ENCODE measurements at places on chromosomes 6 and 20. TPM values are rescaled to one million over a fixed set of nuclear protein-coding genes. Genes with fewer than 3 reads are reported as not detected.
A peak's percentile ranks its signal among the peaks of the same experiment; 100 is the strongest.

GFOD1 gene
- total RNA-seq = 37.7 TPM

GABRR1 gene
- total RNA-seq = not detected

CGAS gene
- total RNA-seq = 8.1 TPM

ULBP2 gene
- total RNA-seq = not detected

BMP2 gene
- 25.3 TPM for total RNA-seq

MUC21 gene
- total RNA-seq = 4.4 TPM

NKX2-4 gene
- not detected for total RNA-seq

GRCh38 chr6:104940893-104941728, 15.8 kb upstream of the LIN28B start:
- peaks cover 25% of the 10 kb centered on the region for H3K27me3 ChIP-seq
- H3K36me3 ChIP-seq = no peaks in the 10 kb centered on the region
- no peak overlapping the region for H3K4me3 ChIP-seq
- DNase-seq = no peak

- peak overlapping the region; percentile 6 for H3K27ac ChIP-seq
- H3K36me3 ChIP-seq = peaks cover 33% of the 10 kb centered on the region
- H3K4me3 ChIP-seq = no peak overlapping the region
- DNase-seq = no peak
- peaks cover 55% of the 10 kb centered on the region for H3K4me1 ChIP-seq
Measured at GRCh38 chr6:43495409-43495941, 14.7 kb downstream of the LRRC73 start.

GRCh38 chr6:37966801-37967200, 147.3 kb downstream of the ZFAND3 start:
- no peak overlapping the region for H3K27ac ChIP-seq
- peaks cover 8% of the 10 kb centered on the region for H3K4me1 ChIP-seq
- H3K27me3 ChIP-seq = no peaks in the 10 kb centered on the region
- no peaks in the 10 kb centered on the region for H3K36me3 ChIP-seq

GRCh38 chr6:16698997-16699868, 62.0 kb downstream of the ATXN1 start:
- peak overlapping the region; percentile 55 for H3K27ac ChIP-seq
- no peak for DNase-seq
- H3K27me3 ChIP-seq = no peaks in the 10 kb centered on the region
- no peaks in the 10 kb centered on the region for H3K36me3 ChIP-seq

- H3K27me3 ChIP-seq = no peaks in the 10 kb centered on the region
- DNase-seq = no peak
- H3K4me3 ChIP-seq = no peak overlapping the region
- no peaks in the 10 kb centered on the region for H3K36me3 ChIP-seq
- no peaks in the 10 kb centered on the region for H3K4me1 ChIP-seq
Measured at GRCh38 chr6:91534614-91535013, 947.7 kb upstream of the MAP3K7 start.

DNA sequence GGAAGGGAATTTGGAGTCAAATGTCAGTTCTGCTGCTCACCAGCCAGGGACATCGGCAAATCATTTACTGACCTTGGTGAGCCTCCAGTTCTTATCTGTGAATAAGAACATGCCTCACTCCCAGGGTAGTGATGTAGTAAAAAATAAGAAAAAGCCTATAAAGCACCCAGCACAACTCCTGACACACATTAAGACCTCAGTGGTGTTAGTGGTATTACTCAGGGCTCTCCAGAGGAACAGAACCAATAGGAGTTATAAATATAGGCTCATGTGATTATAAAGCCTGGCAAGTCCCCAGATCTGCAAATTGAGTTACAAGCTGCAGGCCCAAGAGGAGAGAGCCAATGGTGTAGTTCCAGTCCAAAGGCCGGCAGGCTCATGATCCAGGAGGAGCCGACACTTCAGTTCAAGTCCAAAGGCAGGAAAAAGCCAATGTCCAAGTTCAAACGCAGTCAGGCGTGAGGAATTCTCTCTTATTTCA, 71.3 kb upstream of the EYA2 start:
- no peak overlapping the region for H3K4me3 ChIP-seq
- H3K36me3 ChIP-seq = no peaks in the 10 kb centered on the region
- no peak for DNase-seq
- H3K27me3 ChIP-seq = no peaks in the 10 kb centered on the region
- H3K27ac ChIP-seq = no peak overlapping the region

GRCh38 chr20:5205348-5206210, 78.8 kb downstream of the CDS2 start:
- H3K27me3 ChIP-seq = no peaks in the 10 kb centered on the region
- no peak for DNase-seq
- no peaks in the 10 kb centered on the region for H3K36me3 ChIP-seq
- no peak overlapping the region for H3K4me3 ChIP-seq
- H3K4me1 ChIP-seq = no peaks in the 10 kb centered on the region

GRCh38 chr6:53492860-53493634, 51.9 kb downstream of the GCLC start:
- peaks cover 7% of the 10 kb centered on the region for H3K4me1 ChIP-seq
- DNase-seq = no peak
- H3K4me3 ChIP-seq = no peak overlapping the region
- H3K36me3 ChIP-seq = no peaks in the 10 kb centered on the region
- H3K27me3 ChIP-seq = no peaks in the 10 kb centered on the region

DNA sequence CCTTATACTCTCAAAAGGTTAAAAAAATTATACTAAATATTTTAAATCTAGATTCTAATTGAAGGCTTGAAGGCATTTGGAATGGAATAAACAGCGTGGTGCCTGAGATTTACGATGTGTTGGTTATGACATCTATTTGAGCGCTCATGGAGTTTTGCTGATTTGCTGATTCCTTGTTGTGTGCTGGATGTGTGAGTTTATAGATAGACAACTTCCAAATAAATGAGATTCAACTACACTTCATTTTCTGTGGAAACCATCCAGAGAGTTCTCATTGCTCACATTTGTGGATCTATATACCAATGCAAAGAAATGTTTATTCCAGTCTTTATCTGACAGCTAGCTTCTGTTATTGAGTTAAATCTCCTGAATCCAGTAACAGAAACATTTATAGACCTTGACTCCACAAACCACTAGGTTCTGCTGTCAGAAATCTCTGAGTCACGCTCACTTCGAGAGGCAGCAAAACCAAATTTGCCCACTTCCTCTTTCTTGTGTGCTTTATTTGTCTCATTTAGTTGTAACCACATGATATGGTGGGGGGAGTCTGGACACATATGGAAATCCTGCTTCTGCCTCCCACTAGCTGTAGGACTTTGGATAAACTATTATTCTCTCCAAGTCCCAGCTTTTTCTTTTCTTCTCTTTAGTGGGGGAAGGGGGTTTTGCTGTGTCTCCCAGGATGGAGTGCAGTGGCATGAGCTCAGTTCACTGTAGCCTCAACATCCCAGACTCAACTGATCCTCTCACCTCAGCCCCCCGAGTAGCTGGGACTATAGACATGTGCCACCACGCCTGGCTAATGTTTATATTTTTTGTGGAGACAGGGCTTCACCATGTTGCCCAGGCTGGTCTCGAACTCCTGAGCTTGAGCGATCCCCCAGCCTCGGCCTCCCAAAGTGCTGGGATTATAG, 54.5 kb downstream of the IPCEF1 start:
- DNase-seq = no peak
- no peaks in the 10 kb centered on the region for H3K36me3 ChIP-seq
- H3K27me3 ChIP-seq = no peaks in the 10 kb centered on the region
- no peak overlapping the region for H3K4me3 ChIP-seq
- no peak overlapping the region for H3K27ac ChIP-seq

- no peak for DNase-seq
- no peak overlapping the region for H3K4me3 ChIP-seq
- H3K27me3 ChIP-seq = no peaks in the 10 kb centered on the region
Measured at GRCh38 chr6:169646906-169647567, 54.8 kb downstream of the WDR27 start.

- H3K27ac ChIP-seq = peak overlapping the region; percentile 97
- no peaks in the 10 kb centered on the region for H3K36me3 ChIP-seq
- no peaks in the 10 kb centered on the region for H3K27me3 ChIP-seq
- H3K4me3 ChIP-seq = peak overlapping the region; percentile 84
- DNase-seq = no peak
Measured at GRCh38 chr6:142945446-142946180, 637 bp upstream of the HIVEP2 start.

GRCh38 chr6:82072751-82073150, 174.8 kb downstream of the IBTK start:
- H3K36me3 ChIP-seq = no peaks in the 10 kb centered on the region
- H3K4me3 ChIP-seq = no peak overlapping the region
- no peaks in the 10 kb centered on the region for H3K27me3 ChIP-seq

DNA sequence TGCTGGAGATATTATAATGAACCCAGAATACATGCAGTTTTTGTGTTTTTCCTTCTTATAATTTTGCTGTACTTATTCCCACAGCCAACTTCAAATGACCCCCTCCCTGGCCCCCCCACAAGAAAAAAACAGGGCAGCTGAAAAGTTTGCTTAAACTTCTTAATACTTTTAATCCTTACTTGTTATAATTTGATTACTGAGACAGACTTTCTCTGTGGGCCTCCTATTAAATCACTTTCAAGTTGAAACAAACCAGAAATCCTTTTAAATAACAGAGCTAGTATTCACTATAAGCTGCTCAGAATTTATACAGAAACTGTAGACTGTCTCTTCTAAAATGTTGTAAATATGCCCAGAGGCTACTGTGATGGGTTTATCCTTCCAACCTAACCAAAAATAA, 106.3 kb downstream of the CENPW start:
- no peaks in the 10 kb centered on the region for H3K36me3 ChIP-seq
- no peak for DNase-seq
- H3K27me3 ChIP-seq = no peaks in the 10 kb centered on the region
- no peak overlapping the region for H3K4me3 ChIP-seq
- H3K4me1 ChIP-seq = no peaks in the 10 kb centered on the region

- no peak for DNase-seq
- H3K27ac ChIP-seq = no peak overlapping the region
- H3K4me3 ChIP-seq = no peak overlapping the region
- no peaks in the 10 kb centered on the region for H3K36me3 ChIP-seq
Measured at GRCh38 chr6:93581371-93581770, 162.0 kb upstream of the EPHA7 start.

- H3K4me3 ChIP-seq = no peak overlapping the region
- no peak for DNase-seq
- peaks cover 4% of the 10 kb centered on the region for H3K4me1 ChIP-seq
- H3K27me3 ChIP-seq = no peaks in the 10 kb centered on the region
- no peak overlapping the region for H3K27ac ChIP-seq
- H3K36me3 ChIP-seq = no peaks in the 10 kb centered on the region
Measured at GRCh38 chr20:59082981-59083380, 40.4 kb upstream of the PRELID3B start.

DNA sequence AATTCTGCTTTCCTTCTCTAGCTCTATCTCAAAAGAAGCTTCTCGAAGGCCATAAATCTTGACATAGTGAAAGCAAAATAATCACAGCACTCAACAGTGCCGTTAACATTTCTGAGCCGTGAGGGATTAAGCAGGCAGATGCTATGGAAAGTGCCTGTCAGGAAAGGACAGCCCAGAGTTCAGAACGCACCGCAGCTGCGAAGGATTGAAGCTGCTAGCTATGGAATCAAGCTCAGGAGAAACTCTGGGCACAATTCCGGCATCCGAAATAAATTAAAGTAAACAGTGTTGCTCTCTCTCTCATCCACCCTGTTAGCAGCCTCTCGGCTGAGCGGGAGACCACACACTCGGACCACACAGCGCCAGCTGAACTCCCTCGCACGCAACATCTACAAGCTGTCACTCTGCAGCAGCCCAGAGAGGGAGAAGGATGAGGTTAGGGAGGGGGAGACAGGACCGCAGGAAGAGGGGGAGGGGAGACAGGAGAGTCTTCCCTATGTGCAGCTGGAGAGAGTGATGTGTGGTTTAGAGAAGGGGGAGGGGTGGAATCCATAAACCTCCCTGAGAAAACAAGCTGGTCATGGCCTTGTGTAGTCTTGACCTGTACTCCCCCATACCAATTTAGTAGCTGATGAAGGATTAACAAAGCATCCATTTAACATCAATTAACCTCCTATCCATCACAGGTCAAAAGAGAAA, 9.0 kb downstream of the EXOC2 start:
- DNase-seq = no peak
- peak overlapping the region; percentile 0 for H3K4me3 ChIP-seq
- H3K4me1 ChIP-seq = peaks cover 9% of the 10 kb centered on the region
- H3K27me3 ChIP-seq = no peaks in the 10 kb centered on the region
- H3K36me3 ChIP-seq = no peaks in the 10 kb centered on the region

DNA sequence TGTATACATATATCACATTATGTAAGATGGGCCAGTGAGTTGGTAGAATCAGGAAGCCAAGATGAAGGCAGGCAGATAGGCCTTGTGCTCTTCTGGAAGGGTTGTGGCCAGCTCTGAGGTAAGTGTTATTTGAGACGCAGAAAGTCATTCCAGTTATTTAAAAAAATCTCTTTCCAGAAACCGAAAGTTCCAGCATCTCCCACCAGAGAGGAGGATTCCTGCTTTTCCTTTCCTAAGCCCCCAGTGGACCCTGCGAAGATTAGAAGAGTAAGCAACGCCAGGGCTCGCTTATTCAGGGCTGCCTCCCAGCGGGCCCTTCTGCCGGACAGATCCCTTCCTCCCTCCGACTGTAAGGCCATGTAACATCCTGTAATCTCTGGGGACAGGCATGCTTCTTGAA, 20.4 kb downstream of the ARMC2 start:
- H3K27ac ChIP-seq = no peak overlapping the region
- H3K27me3 ChIP-seq = no peaks in the 10 kb centered on the region
- DNase-seq = no peak
- H3K4me1 ChIP-seq = peaks cover 21% of the 10 kb centered on the region
- H3K36me3 ChIP-seq = no peaks in the 10 kb centered on the region

Measured in upper lobe of left lung (tissue), 6 donors.